Activated naive CD4-positive, alpha-beta T cell treated with anti-CD3 and anti-CD28 coated beads, Interleukin-2, amount 50 U/mL, for 72 hours (primary cell): ENCODE measurements at places on chromosomes 3 and 15. TPM values are rescaled to one million over a fixed set of nuclear protein-coding genes. Genes with fewer than 3 reads are reported as not detected.

- no peak for DNase-seq
Observed at GRCh38 chr3:26622621-26623418, at the start of gene LRRC3B. TSS of gene LRRC3B (plus strand) at chr3:26622772. CDS start at chr3:26709673, 86,901 bp downstream.

GRCh38 chr3:9399337-9399703 is 1.9 kb downstream of the SETD5 start:
- DNase-seq, result no peak

DNA sequence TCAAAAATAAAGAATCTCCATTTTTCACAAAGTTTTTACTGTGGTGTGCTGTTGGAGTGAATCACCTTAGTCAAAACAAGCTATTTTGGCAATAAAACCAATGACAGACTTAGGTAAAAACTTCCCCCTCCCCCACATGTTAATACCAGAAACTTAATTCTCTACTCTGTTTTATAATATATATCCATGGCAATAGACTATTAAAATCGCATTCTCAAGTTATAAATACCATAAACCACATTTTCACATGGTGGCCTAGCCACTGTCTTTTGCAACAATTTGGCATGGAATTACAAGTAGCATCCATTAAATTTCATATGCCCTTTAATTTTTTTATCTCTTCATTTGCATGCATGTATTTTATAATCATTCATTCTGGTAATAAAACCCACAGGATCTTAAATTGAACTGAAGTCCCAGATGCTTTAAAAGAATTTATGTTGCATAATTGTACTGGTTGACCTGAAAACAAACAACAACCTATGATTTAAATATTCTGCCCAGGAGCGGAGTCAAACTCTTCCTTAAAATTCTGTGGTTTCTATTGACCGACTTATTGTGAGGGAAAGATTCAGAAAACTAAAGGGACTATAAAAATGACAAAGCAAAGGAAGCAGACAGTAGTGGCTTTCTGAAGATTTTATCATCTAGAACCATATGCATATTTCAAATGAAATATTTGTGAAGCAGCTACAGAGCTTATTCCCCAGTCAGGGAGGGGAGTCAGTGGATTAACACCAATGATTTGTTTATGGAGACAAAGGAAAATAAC is 229.0 kb upstream of the TBL1XR1 start:
- no peak for DNase-seq

DNA sequence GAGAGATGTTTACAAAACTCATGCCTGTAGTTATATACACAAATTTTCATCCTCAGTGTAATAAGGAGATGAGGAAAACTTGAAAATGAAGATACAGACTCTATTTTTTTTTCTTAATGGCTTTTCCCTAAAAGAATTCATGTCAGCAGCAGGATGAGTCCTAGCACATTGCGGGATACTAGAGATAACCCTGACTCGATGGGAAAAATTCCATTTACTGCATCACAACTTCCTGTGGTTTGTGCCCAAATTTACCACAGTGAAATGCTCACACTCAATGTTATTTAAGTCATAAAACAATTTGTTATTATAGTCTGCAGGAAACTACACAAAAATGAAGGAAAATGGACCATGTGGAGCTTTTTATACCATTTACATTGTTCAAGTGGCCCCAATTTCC is 581.9 kb upstream of the ZNF717 start:
- no peak for DNase-seq

- DNase-seq, result no peak
Observed at GRCh38 chr15:56366211-56366610, 985 bp downstream of the TEX9 start.

Gene NR2E3
- not detected for total RNA-seq

Gene DUOX1
- 0.18 TPM for total RNA-seq
